ENCODE measurements at places on chromosomes 7 and 10. TPM values are rescaled to one million over a fixed set of nuclear protein-coding genes. Genes with fewer than 3 reads are reported as not detected.

- no peaks in the 10 kb centered on the region for H3K4me1 ChIP-seq
- no peak overlapping the region for H3K4me3 ChIP-seq
- DNase-seq = no peak
- H3K36me3 ChIP-seq = peaks cover 22% of the 10 kb centered on the region
These were observed 74.6 kb upstream of the ATP6V0A4 start for GRCh38 chr7:138872576-138872975.

GRCh38 chr7:36469236-36469635 is 79.6 kb downstream of the ANLN start:
- H3K4me1 ChIP-seq = no peaks in the 10 kb centered on the region
- no peak for DNase-seq
- H3K4me3 ChIP-seq = no peak overlapping the region

DNA sequence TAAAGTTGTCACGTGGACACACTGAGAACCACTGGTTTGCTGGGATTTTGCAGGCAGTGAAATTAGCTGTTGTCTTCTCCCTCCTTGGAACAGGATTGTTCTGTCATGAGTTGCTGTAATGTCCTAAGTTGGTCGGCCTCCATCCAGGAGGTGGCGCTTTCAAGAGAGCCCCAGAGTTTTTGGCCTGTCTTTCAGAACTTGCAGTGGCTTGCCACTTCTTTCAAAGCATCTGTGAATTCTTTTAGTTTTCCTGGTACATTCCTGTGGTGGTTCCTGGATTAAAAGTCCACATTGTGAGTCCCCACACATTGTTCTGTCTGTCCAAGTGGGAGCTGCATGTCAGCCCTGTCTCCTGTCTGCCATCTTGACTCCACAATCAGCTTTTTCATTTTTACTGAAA is 133.8 kb downstream of the PON1 start:
- H3K4me3 ChIP-seq = no peak overlapping the region
- no peak overlapping the region for H3K27ac ChIP-seq
- H3K36me3 ChIP-seq = no peaks in the 10 kb centered on the region
- no peaks in the 10 kb centered on the region for H3K27me3 ChIP-seq
- DNase-seq = no peak

DNA sequence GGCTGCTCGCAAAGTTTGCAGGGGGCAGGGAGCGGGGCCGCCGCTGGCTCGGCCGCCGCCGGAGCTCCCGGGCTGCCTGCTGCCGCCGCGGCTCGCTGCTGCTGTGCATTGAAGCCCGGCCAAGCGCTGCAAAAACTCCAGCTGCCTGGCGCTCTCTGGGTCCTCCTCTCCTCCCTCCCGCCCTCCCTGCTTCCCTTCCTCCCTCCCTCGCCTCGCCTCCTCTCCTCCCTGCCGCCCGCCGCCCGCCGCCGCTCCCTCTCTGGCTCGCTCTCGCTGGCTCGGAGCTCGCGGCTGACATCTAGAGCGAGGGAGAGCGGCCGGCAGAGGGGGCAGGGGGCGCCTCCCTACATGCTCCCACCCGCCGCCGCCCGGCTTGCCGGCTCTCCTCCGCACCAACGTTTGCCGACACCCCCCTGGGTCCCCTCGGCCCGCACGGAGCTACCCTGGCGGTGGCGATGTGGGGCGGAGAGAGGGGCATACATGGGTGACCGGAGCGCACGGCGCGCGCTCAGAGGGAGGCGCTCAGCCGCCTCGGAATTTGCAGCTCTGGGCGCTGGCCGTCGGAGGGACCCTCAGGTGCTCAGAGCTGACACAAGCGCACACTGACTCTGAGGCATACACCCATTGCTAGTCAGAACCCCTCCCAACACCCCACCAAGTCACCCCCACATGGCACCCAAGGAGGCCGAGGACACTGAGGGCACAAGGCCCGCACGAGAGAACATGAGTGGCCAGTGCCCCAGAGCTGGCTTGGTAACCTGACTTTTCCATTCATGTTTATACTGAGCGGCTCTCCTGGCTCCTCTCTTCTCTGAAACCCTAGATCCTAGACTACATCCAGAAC is 1.2 kb upstream of the PLXNA4 start:
- peak overlapping the region; percentile 67 for H3K27ac ChIP-seq
- H3K4me1 ChIP-seq = peaks cover 46% of the 10 kb centered on the region
- peak overlapping the region; percentile 79 for H3K4me3 ChIP-seq
- DNase-seq = peak; percentile 84
- peaks cover 54% of the 10 kb centered on the region for H3K27me3 ChIP-seq

- H3K36me3 ChIP-seq = no peaks in the 10 kb centered on the region
- peaks cover 41% of the 10 kb centered on the region for H3K4me1 ChIP-seq
- no peak for DNase-seq
- H3K27me3 ChIP-seq = no peaks in the 10 kb centered on the region
- H3K27ac ChIP-seq = no peak overlapping the region
- no peak overlapping the region for H3K4me3 ChIP-seq
These were observed 35.7 kb downstream of the PRKG1 start for GRCh38 chr10:51109801-51110533.

ADRB1 gene
- 35.0 TPM for total RNA-seq

GRCh38 chr7:116354546-116355423 is 144.4 kb downstream of the TES start:
- DNase-seq = peak; percentile 74
- peak overlapping the region; percentile 96 for H3K27ac ChIP-seq
- no peaks in the 10 kb centered on the region for H3K36me3 ChIP-seq
- peaks cover 62% of the 10 kb centered on the region for H3K4me1 ChIP-seq
- no peaks in the 10 kb centered on the region for H3K27me3 ChIP-seq
- H3K4me3 ChIP-seq = peak overlapping the region; percentile 51

GRCh38 chr7:155543011-155543876 is 3.1 kb downstream of the CNPY1 start:
- no peak for DNase-seq
- no peak overlapping the region for H3K27ac ChIP-seq
- H3K27me3 ChIP-seq = peaks cover 100% of the 10 kb centered on the region
- no peak overlapping the region for H3K4me3 ChIP-seq
- H3K4me1 ChIP-seq = no peaks in the 10 kb centered on the region

SUMF2 gene
- total RNA-seq = 33.5 TPM

ACTL6B gene
- not detected for total RNA-seq

DNA sequence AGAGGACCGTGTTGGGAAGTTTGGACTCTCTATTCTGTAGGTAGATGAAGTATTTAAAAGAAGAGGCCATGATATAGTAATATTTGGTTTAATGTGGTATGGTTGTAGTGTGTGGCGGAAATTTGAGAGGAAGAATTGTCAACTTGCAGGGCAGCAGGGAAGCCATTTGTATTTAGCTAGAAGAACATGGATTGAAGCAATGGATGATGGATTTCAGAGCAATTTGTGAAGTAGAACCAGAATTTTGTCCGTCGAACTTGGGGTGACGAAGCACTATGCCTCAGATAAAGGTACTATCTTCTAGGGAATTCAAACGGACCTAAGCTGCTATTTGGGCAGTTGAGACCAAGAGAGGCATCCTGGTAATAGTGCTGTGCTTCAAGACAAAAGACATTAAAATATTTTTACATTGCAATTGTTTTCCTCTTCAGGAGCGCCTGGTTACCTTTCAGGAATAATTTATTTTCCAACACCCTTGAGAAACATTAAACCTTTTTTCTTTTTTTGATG is 615 bp upstream of the WBP1L start:
- no peaks in the 10 kb centered on the region for H3K27me3 ChIP-seq
- H3K4me1 ChIP-seq = peaks cover 49% of the 10 kb centered on the region
- no peak for DNase-seq
- peak overlapping the region; percentile 47 for H3K27ac ChIP-seq

LRRTM3 gene
- total RNA-seq = not detected

DNA sequence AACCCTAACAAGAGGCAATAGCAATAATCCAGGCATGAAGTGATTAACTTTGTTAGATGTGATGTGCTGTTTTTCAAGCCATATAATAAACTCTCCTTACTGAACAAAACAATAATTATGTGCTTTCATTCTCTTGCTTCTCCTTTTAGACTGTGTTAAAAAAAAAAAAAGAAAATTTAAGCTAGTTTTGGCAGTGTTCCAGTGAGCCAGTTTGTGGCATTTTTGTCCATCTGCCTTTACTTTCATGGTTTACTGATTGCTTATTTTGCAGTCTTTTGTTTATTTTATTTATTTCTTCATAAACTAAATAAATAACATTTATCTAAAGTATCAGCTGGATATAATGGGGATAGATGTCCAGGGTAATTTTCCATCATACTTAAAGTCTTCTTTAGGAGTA is 625.3 kb downstream of the CNTNAP2 start:
- no peak overlapping the region for H3K4me3 ChIP-seq
- no peak overlapping the region for H3K27ac ChIP-seq
- H3K36me3 ChIP-seq = no peaks in the 10 kb centered on the region
- no peaks in the 10 kb centered on the region for H3K4me1 ChIP-seq

DNA sequence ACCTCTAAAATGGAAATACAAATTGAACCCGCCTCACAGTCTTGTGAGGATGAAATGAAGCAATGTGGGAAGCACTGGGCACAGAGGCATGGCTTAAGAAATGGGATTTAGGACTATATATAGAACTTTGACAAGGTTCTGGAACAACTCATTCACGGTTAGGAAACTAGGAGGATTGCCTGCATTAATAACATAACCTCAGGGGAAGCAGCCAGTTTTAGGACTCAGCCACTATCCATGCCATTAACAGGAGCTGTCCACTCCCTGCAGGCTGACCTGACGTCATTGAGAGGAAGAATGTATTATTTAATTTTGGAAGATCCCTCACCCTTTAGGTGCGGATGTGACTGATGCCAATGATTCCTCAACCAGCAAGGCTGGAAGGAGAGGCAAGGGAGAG is 34.8 kb downstream of the ITGB8 start:
- no peak overlapping the region for H3K4me3 ChIP-seq
- DNase-seq = no peak
- no peaks in the 10 kb centered on the region for H3K27me3 ChIP-seq
- H3K36me3 ChIP-seq = no peaks in the 10 kb centered on the region

- peak overlapping the region; percentile 96 for H3K27ac ChIP-seq
- H3K4me1 ChIP-seq = peaks cover 85% of the 10 kb centered on the region
- DNase-seq = no peak
These were observed 7.6 kb upstream of the DEPP1 start for GRCh38 chr10:44986179-44986578.

SVOPL gene
- not detected for total RNA-seq

DNA sequence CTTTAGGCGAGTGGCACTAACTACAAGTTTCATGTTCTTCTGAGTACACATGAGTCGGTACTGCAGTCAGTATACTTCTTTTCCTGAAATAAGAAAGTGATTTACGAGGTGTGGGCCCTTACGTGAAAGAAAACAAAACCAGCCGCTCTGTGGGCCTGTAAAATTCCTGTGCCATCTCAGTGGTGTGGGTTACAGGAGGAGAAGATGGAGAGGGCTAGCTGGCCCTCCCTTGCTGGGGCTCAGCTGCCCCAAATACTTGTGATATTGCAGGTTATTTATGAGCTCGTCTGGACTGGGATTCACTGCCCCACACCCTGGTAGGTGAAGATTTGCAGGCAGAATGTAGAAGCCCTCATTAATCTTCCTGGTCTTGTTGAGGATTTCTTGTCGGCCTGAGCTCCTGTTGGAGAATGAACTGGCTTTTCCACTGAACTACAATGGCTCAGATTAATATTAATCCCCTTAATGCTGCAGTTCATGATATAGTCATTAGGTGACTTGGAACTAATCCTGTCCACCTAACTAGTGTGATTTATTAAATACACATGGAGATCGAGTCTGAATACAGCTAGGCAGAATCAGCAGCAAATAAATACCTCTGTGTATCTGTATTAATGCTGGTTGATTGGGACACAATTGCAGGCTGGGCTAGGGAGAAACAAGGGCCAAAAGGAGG is 68.0 kb downstream of the GBF1 start:
- DNase-seq = no peak
- peak overlapping the region; percentile 21 for H3K27ac ChIP-seq
- H3K27me3 ChIP-seq = no peaks in the 10 kb centered on the region
- H3K36me3 ChIP-seq = no peaks in the 10 kb centered on the region
- H3K4me3 ChIP-seq = no peak overlapping the region
- H3K4me1 ChIP-seq = peaks cover 54% of the 10 kb centered on the region

DNA sequence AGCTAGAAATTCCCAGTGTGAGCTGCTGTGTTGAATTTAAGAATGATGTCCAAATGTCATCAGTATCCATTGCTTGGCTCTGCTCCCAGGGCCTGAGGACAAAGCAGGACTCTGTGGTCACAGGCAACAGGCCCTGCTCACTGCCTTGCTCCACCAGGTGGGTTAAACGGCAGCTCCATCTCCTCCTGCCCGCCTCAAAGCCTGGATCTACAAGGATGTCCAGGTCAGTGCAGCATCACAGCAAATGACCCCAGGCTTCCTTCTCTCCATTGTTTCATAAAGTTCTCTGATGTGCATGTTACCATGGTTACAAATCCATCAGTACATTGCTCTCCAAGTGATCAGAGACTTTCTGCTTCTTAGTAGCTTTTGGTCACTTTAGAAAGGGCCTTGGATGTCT is 322.0 kb upstream of the ZNF32 start:
- H3K4me3 ChIP-seq = no peak overlapping the region
- H3K27me3 ChIP-seq = no peaks in the 10 kb centered on the region
- H3K27ac ChIP-seq = no peak overlapping the region
- H3K4me1 ChIP-seq = peaks cover 16% of the 10 kb centered on the region
- DNase-seq = no peak
- no peaks in the 10 kb centered on the region for H3K36me3 ChIP-seq

DNA sequence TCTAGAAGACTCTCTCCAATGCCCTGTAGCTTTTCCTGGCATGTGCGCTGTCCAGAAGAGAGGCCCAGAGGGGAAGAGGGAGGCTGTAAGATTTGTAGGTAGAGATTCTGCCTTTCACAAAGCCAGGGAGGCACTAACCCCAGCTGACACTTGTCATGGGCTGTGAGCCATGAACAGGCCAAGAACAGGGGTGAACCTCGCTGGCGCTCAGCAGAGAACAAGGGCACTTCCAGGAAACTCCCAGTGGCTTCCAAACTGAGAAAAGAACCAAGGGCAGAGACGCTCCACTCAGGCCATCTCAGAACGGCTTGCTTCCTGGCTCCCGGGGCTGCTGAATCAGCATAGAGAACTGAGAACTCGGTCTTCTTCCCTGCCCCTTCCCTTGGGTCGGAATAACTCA is 257.8 kb upstream of the ZNF32 start:
- DNase-seq = peak; percentile 26
- H3K36me3 ChIP-seq = no peaks in the 10 kb centered on the region
- H3K27ac ChIP-seq = peak overlapping the region; percentile 72
- H3K27me3 ChIP-seq = no peaks in the 10 kb centered on the region

ANLN gene
- total RNA-seq = 2.1 TPM

DNA sequence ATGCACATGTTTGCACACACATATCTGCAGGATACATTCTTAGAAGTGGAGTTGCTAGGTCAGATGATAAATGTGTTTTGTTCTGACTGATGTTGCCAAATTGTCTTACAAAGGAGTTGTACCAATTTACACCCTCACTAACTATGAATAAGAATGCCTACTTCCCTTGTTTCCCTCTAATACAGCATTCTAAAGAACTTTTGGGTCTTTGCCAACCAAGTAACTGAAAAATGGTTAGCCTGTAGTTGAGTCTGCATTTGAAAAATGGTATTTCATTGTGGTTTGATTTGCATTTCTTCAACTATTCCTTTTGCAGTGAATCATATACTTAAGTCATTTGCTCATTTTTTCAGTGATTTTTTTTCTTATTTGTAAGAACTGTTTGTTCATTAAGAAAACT is 48.4 kb downstream of the TMEM26 start:
- no peak for DNase-seq
- H3K27me3 ChIP-seq = no peaks in the 10 kb centered on the region
- H3K27ac ChIP-seq = no peak overlapping the region
- peaks cover 5% of the 10 kb centered on the region for H3K4me1 ChIP-seq
- H3K36me3 ChIP-seq = no peaks in the 10 kb centered on the region
- H3K4me3 ChIP-seq = no peak overlapping the region
